ENCODE measurements at places on chromosomes 4 and X.

DNA sequence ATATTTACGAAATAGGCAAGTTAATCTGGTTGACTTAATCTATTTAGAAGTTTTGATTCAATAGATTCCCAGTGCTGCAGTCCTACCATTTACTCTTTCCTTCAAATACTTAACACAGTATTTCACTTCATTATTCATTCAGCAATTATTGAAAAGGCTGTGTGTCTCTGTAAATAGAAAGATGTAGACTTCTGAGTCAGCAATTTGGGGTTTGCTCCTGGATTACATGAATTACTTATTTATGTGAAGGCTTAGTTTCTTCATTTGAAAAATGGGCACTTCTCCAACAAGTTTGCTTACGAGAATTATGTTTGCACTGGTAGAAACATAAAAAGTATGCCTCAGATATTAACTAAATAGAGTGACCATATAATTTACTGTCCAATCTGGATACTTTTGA, 17.4 kb downstream of the ADAM29 start:
- DNase-seq = no peak

DNA sequence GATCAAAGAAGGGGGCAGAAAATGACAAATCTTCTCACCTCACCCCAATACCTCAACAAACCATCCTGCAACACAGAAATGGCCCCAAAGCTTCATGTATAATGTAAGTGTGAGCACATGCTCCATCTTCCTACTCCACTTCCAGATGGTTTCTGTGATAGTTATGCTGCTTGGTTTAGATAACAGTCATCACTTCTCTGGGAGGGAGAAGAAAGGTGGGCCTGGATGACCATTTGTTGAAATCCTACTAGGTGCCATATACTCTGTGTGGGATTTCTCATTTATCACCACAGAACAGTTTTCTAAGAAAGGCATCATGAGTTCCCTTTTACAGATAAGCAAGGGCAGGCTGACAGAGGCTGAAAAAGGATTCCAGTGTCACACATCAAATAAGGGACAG, 31.3 kb upstream of the NXF3 start:
- DNase-seq = no peak

- DNase-seq = no peak
Observed at GRCh38 chrX:94053575-94053974, 379.6 kb downstream of the FAM133A start.

DNA sequence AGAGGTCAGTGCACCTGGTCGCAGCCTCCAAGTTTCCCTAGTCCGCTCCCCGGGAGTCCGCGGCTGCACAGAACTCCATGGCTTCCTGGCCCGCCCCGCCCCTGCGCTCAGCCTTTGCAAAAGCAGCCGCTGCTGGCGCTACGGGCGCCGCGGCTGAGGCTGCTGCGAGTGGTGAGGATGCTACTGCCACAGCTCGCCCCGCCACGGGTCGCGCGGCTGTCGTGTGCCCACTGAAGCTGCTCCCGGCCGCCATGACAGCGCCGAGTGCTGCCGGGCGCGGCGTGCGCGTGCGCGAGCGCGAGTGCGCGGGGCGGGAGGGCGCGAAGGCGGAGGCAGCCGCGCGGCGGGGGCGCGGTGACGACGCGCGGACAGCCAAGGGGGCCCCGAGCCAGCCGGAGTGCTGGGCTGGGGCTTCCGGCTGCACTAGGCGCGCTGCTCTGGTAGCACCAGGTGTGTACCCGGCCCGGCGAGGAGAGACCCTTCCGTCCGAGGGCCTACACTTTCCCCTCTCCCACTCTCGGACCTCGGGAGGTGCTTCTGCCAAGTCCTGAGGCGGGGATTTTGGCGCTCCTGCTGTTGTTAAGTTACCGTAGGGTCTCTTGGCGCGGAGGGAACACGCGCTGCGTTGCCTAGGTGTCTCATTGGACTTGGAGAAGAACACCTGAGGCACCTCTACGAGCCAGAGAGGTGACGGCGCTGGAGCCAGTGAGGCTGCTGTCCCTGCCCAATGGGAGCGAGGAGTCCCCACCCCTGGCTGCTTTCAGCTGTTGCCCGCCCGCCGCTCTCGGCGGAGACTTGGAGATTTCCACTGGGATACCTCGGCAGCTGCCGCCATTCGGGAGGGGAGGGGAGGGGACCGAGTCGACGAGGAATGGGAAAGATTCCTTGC, 619 bp upstream of the LRBA start:
- no peak for DNase-seq

- peak; percentile 45 for DNase-seq
Observed at GRCh38 chr4:180610324-180610723, 1632.9 kb upstream of the TENM3 start.

- DNase-seq = no peak
Observed at GRCh38 chr4:119041396-119041795, 94.2 kb upstream of the MYOZ2 start.

GRCh38 chr4:78638337-78639172, 87.0 kb downstream of the ANXA3 start:
- no peak for DNase-seq

GRCh38 chr4:134174271-134174670, 27.3 kb downstream of the PABPC4L start:
- no peak for DNase-seq
